Mesothelial cell of epicardium (in vitro differentiated cells): ENCODE measurements at places on chromosomes 4 and X. TPM values are rescaled to one million over a fixed set of nuclear protein-coding genes. Genes with fewer than 3 reads are reported as not detected.
A peak's percentile ranks its signal among the peaks of the same experiment; 100 is the strongest.

DNA sequence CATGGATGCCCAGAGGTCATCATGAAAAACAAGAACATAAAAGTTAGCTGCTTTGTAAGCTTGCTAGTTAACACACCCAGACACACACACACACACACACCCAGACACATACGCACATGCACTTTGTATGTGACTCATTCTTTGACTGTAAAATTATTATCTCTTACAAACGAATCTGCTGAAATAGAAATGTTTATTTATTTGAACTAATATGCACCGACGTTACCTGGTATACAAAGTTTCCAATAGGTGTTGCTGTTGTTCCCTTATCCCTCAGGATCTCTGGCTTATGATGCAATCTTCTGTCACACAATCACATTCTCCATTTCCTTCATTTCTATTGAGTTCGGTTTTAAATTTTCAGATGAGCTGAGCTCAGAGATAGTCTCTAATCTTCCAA is 209.3 kb downstream of the PTTG2 start:
- DNase-seq, result no peak
- no peaks in the 10 kb centered on the region for H3K36me3 ChIP-seq
- H3K27me3 ChIP-seq, result no peaks in the 10 kb centered on the region
- H3K4me3 ChIP-seq, result no peak overlapping the region
- H3K27ac ChIP-seq, result no peak overlapping the region

GRCh38 chrX:31165241-31166035 is 93.6 kb upstream of the FTHL17 start:
- no peak overlapping the region for H3K4me3 ChIP-seq
- peaks cover 23% of the 10 kb centered on the region for H3K36me3 ChIP-seq
- no peak overlapping the region for H3K27ac ChIP-seq
- DNase-seq, result no peak

GRCh38 chrX:50952406-50952805 is 41.9 kb downstream of the BMP15 start:
- no peak overlapping the region for H3K4me3 ChIP-seq
- DNase-seq, result no peak
- no peaks in the 10 kb centered on the region for H3K27me3 ChIP-seq
- no peaks in the 10 kb centered on the region for H3K36me3 ChIP-seq
- no peaks in the 10 kb centered on the region for H3K4me1 ChIP-seq
- no peak overlapping the region for H3K27ac ChIP-seq

Gene SPARCL1
- 6.3 to 6.7 TPM (median 6.6 TPM) in 3 replicates for total RNA-seq

- no peaks in the 10 kb centered on the region for H3K27me3 ChIP-seq
- no peak overlapping the region for H3K27ac ChIP-seq
- no peaks in the 10 kb centered on the region for H3K36me3 ChIP-seq
- H3K4me3 ChIP-seq, result no peak overlapping the region
Measured at GRCh38 chrX:14357314-14357713, 172.0 kb upstream of the GLRA2 start.

Gene ATG4A
- 7.9 to 9.9 TPM (median 8.9 TPM) in 3 replicates for total RNA-seq

- H3K4me1 ChIP-seq, result no peaks in the 10 kb centered on the region
- H3K4me3 ChIP-seq, result no peak overlapping the region
- H3K36me3 ChIP-seq, result peaks cover 17% of the 10 kb centered on the region
- no peaks in the 10 kb centered on the region for H3K27me3 ChIP-seq
Measured at GRCh38 chrX:46984705-46985104, 72.5 kb downstream of the JADE3 start.

DNA sequence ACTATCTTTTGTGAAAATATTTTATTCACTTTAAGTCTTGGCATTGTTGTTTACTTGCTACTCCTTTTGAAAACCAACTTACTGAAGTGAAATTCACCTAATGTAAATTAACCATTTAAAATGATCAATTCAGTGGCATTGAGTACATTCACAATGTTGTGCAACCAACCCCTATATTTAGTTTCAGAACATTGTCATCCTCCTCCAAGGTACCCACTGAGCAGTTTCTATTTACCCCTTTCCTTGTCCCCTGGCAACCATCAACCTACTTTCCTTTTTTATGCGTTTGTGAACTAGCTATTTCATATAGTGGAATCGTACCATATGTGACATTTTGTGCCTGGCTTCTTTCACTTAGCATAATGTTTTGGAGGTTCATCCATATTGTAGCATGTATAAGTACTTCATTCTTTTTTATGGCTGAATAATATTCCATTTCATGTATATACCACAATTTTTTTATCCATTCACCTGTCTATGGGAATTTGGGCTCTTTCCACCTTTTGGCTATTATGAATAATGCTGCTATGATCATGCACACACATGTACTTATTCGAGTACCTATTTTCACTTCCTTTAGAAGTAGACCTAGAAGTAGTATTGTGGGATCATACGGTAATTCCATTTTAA is 85.0 kb downstream of the WWC2 start:
- H3K27ac ChIP-seq, result no peak overlapping the region
- H3K4me1 ChIP-seq, result peaks cover 13% of the 10 kb centered on the region
- no peak for DNase-seq

- peak within 1 kb of the TSS; percentile 56 for H3K4me3 ChIP-seq
- no peaks in the 10 kb centered on the region for H3K36me3 ChIP-seq
- no peak within 1 kb of the TSS for H3K27ac ChIP-seq
Measured at GRCh38 chr4:825971-826330, at the start of gene CPLX1. TSS of gene CPLX1 (minus strand) at chr4:826129. CDS start at chr4:824522, 1,607 bp downstream.

- peaks cover 12% of the 10 kb centered on the region for H3K36me3 ChIP-seq
Measured at GRCh38 chr4:40940317-40940741, 190.6 kb downstream of the NSUN7 start.

Gene GLOD5
- not detected in 3 replicates for total RNA-seq

DNA sequence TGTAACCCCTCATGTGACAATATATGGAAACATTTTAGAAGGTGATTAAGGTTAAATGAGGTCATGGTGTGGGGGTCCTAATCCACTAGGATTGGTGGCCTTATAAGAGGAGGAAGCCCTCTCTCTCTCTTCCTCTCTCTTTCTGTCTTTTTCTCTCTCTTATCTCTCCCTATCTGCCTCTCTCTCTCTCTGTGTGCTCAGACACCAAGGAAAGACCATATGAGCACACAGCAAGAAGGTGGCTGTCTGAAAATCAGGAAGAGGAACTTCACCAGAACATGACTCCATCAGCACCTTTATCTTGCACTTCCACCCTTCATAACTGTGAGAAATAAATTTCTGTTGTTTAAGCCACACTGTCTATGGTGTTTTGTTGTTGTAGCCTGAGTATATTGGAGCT is 1472.2 kb downstream of the PCDH7 start:
- no peaks in the 10 kb centered on the region for H3K27me3 ChIP-seq
- H3K36me3 ChIP-seq, result no peaks in the 10 kb centered on the region
- H3K4me1 ChIP-seq, result peaks cover 6% of the 10 kb centered on the region
- no peak for DNase-seq

Gene VCX3B
- total RNA-seq, result not detected in 3 replicates

DNA sequence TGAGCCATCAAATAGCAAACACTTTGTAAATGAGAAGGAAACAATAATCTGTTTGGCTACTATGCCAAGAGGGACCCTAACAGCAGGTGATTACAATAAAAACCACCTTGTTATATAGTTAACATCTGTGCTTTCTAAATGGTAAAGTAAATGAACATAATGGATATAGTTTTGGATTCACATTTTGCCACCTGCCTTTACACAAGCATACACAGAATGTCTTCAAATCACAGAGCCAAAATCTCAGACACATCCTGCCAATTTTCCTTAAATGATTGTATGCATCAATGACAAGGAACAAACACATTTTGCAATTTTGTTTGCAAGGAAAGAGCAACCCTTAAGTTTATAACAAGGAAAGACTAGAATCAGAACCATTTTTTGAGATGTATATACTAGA is 334.2 kb downstream of the FSTL5 start:
- H3K27me3 ChIP-seq, result no peaks in the 10 kb centered on the region
- H3K36me3 ChIP-seq, result no peaks in the 10 kb centered on the region
- DNase-seq, result no peak
- H3K27ac ChIP-seq, result no peak overlapping the region
- no peak overlapping the region for H3K4me3 ChIP-seq

- H3K4me3 ChIP-seq, result no peak overlapping the region
- peaks cover 49% of the 10 kb centered on the region for H3K36me3 ChIP-seq
- no peak overlapping the region for H3K27ac ChIP-seq
- no peak for DNase-seq
- H3K4me1 ChIP-seq, result no peaks in the 10 kb centered on the region
Measured at GRCh38 chrX:16612257-16612897, 37.6 kb upstream of the S100G start.

Gene NEUROG2
- total RNA-seq, result not detected in 3 replicates

- H3K36me3 ChIP-seq, result no peaks in the 10 kb centered on the region
- H3K27ac ChIP-seq, result no peak overlapping the region
- no peaks in the 10 kb centered on the region for H3K27me3 ChIP-seq
- H3K4me3 ChIP-seq, result no peak overlapping the region
Measured at GRCh38 chr4:178811356-178811755, 1369.1 kb upstream of the AGA start.

- peaks cover 2% of the 10 kb centered on the region for H3K36me3 ChIP-seq
- no peak overlapping the region for H3K4me3 ChIP-seq
- H3K27ac ChIP-seq, result no peak overlapping the region
Measured at GRCh38 chrX:28542791-28543190, 44.5 kb upstream of the IL1RAPL1 start.

DNA sequence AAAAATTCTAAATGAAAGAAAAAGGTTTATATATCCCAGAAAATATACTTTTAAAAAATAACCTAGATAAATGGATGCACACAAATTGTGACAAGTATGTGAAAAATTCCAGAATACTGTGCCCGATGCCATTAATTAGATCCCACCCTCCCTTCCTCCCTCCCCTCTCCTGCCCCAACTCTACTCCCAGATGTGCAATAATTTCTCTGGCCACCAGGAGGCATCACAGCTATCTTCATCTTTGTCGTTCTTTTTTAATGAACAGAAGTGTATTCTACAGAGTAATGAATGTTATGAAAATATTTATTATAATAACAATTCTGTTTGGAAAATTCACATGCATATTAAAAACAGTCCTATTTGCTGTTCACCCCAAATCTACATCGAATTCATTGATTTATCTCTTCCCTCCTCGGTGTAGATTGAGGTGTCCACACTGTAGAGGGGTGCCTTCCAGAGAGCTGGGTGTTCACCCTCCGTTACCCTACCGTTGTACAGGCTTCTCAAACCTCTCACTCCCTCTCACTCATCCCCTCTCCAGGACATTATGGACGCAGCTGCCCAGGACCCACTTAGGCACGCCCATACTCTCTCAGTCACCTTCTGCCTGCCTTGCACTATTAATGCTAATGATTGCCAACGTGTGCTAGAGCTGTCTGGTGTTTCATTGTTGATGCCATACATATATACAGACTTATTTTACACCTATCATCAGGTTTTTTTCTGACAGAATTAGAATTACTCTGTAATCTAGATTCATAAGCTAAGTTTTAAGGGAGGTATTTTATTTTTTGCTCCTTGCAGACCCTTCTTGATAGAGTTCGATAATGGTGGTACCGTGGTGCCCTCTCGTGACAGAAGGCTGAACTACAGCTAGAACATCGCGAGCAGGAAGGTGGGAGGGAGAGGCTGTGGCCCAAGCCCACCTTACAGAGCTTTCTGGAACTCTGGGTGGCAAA is 14.1 kb downstream of the RAB40AL start:
- H3K4me3 ChIP-seq, result peak overlapping the region; percentile 59
- H3K27ac ChIP-seq, result no peak overlapping the region
- peaks cover 4% of the 10 kb centered on the region for H3K4me1 ChIP-seq
- H3K36me3 ChIP-seq, result no peaks in the 10 kb centered on the region

GRCh38 chr4:22573198-22573597 is 57.3 kb upstream of the ADGRA3 start:
- no peaks in the 10 kb centered on the region for H3K27me3 ChIP-seq
- H3K27ac ChIP-seq, result peak overlapping the region; percentile 12
- peaks cover 10% of the 10 kb centered on the region for H3K4me1 ChIP-seq
- H3K36me3 ChIP-seq, result peaks cover 3% of the 10 kb centered on the region

DNA sequence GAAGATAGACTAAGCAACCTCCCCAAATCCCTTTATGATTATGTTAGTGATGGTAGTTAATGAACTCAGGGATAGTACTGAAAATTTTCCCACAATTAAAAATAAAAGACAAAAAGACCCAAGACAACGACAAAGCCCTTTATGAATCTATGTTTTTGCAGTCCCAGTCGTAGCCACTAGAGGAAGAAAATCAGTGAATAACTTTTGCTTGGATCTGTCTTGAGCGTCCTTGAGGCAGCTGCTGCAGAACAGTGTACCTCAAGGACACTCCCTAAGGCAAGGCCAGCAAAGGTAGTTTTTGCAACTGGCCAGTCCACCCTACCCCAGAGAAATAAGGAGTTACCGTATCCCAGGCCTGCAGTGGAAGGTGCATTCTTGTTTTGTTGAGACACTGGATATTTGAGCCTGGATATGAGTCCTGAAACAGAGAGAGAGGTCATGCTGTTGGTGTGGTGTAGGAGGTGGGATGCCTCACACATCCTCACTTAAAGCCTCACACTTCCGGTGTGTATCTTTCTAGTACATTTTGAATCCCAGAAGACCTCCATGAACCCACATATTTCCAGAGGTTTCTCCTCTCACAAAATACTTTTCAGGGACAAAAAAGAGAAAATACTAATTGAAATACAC is 8.7 kb upstream of the TIMM8A start:
- H3K4me1 ChIP-seq, result no peaks in the 10 kb centered on the region
- H3K27ac ChIP-seq, result no peak overlapping the region
- DNase-seq, result no peak

DNA sequence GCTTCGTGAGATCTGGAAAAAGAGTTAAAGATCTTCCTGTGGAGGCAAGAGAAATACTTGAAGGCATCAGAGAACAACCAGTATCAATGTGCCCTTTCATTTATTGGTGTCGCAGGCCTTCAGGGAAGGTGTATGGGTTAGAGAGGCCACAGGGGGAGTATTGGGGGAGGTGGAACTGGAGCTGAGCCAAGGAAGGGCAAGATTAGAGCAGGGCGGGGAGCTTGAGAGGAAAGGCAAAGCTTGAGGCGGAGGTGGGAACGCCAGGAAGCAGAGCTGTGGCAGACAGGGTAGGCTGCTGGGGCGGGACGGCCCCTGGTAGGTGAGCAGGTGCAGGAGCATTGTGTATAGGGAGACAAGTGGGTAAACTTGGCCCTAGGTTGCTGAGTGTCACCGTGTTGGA is 329.9 kb downstream of the ARHGAP10 start:
- no peaks in the 10 kb centered on the region for H3K27me3 ChIP-seq
- H3K4me1 ChIP-seq, result peaks cover 28% of the 10 kb centered on the region
- peaks cover 5% of the 10 kb centered on the region for H3K36me3 ChIP-seq
- H3K27ac ChIP-seq, result no peak overlapping the region

Gene FGD1
- total RNA-seq, result 38.4 to 39.9 TPM (median 39.1 TPM) in 3 replicates

GRCh38 chr4:166987026-166987425 is 247.3 kb downstream of the SPOCK3 start:
- no peaks in the 10 kb centered on the region for H3K36me3 ChIP-seq
- DNase-seq, result no peak
- H3K27ac ChIP-seq, result no peak overlapping the region
- no peak overlapping the region for H3K4me3 ChIP-seq
- H3K27me3 ChIP-seq, result no peaks in the 10 kb centered on the region
- H3K4me1 ChIP-seq, result peaks cover 2% of the 10 kb centered on the region

GRCh38 chr4:123418351-123418931 is 21.8 kb downstream of the SPRY1 start:
- no peaks in the 10 kb centered on the region for H3K27me3 ChIP-seq
- peaks cover 46% of the 10 kb centered on the region for H3K4me1 ChIP-seq
- no peak overlapping the region for H3K4me3 ChIP-seq
- no peak for DNase-seq

Gene MAGEB6B
- not detected in 3 replicates for total RNA-seq

GRCh38 chrX:52082578-52082977 is 13.6 kb upstream of the MAGED4B start:
- H3K36me3 ChIP-seq, result no peaks in the 10 kb centered on the region
- no peak overlapping the region for H3K4me3 ChIP-seq
- peaks cover 4% of the 10 kb centered on the region for H3K27me3 ChIP-seq
- H3K27ac ChIP-seq, result no peak overlapping the region
- DNase-seq, result no peak

Gene CXCL10
- total RNA-seq, result 0.32 to 0.44 TPM in 2 of 3 replicates, not detected in the other
